CD8-positive, alpha-beta memory T cell (primary cell): ENCODE measurements at places on chromosomes 3 and 15.

DNA sequence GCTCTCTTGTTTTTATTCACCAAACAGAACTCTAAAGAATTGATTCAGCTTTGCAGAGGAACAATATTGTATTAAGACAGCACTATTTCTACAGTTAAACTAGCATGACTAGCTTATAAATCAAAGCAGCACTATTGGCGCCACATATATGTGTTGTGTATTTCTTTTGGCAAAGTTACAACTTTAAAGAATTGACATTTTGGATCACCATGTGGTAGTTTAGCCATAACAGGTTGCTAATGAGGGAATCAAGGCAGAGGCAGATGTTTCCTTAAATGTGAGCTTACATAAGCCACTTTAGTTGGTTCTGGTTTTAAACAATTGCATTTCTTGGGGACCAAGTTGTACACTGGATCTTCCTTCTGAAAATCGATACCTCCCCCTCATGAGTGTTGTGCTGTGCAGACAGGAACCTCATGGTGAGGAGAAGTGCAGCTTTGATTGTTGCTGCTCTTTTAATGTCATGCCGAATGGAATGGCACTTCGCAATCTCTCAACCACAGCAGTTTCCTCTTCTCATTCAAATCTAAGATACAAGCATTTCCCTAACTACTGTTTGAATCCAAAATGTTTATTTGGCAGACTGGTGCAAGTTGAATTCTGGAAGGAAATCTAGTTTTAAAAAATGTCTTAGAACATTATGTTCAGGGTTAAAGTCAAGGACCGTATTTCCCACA is 151.2 kb downstream of the MYRIP start:
- DNase-seq, result no peak

DNA sequence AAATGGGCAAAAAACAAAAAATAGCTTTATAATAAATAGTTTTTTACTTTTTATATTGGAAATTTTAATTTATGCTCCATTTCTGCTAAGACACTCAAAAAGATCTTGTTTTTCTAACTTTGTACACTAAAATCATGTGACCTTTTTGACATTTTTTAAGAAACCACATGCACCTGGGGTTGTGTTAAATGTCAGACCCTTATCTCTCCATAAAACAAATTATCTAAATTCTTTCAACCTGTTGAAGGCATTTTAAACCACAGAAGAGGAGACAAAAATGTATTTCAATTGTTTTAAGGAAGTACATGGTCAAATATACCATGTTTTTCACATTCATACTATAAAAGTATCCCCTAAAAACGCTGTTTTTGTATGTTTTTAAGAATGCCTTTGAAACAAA is 29.2 kb downstream of the IFT80 start:
- no peak for DNase-seq

GRCh38 chr3:44862226-44862637 is 520 bp downstream of the TMEM42 start:
- no peak for DNase-seq

DNA sequence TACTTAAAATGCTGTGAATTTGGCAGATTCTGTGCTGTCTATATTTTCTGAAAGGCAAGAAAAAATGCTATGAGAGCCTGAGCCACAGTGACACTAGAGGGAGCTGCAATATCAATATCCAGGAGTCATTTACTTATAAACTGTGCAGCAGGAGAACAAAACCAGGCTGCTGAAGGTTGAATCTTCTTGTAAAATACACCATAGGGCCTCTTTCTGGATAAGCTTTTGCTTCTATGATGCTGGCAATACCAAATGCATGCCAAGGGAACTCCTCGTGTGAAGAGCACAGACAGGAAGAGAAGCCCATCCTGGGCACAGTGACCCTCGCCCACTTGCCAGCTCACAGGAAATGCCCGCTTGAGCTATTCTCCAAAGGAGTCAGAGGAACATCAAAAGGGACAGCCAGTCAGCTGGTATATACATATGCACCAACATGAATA is 48.0 kb upstream of the TSPAN3 start:
- peak; percentile 17 for DNase-seq

GRCh38 chr3:10421996-10422395 is 83.4 kb downstream of the ATP2B2 start:
- DNase-seq, result no peak

- no peak for DNase-seq
Measured at GRCh38 chr3:64247991-64248646, 22.9 kb upstream of the PRICKLE2 start.

GRCh38 chr3:113536627-113537101 is 4.3 kb downstream of the SIDT1 start:
- DNase-seq, result no peak

- no peak for DNase-seq
Measured at GRCh38 chr3:59518283-59519055, 468.6 kb upstream of the CFAP20DC start.

DNA sequence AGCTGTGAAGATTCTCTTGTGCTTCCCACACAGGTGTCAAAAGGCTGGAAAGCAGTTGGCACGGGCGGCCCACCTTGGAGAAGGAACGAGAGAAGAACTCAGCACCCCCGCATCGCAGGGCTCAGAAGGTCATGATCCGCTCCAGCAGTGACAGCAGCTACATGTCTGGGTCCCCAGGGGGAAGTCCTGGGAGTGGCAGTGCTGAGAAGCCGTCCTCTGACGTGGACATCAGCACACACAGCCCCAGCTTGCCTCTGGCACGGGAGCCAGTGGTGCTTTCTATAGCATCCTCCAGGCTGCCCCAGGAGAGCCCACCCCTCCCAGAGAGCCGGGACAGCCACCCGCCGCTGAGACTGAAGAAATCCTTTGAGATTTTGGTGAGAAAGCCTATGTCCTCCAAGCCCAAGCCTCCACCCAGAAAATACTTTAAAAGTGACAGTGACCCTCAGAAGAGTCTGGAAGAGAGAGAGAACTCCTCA is 31.4 kb downstream of the STARD5 start:
- DNase-seq, result peak; percentile 39

DNA sequence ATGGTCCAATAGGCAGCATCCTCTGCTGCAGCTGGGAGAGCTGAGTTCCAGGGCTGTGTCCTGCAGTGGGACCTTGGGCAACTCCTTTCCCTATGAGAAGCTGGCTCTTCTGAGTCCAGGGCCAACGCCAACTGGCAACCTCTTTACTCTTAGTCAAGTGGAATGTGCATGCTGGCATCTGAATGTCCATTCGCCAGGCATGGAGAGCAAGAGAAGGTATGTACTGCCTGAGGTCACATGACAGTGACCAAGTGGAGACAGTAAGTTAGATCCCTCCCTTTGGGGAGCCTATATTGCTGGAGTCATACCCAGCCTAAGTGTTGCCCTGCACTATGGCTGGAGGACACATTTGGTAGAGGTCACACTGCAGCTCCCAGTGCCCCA is 12.1 kb downstream of the HEMK1 start:
- DNase-seq, result no peak

- no peak for DNase-seq
Measured at GRCh38 chr3:147736226-147736625, 327.1 kb downstream of the ZIC1 start.

DNA sequence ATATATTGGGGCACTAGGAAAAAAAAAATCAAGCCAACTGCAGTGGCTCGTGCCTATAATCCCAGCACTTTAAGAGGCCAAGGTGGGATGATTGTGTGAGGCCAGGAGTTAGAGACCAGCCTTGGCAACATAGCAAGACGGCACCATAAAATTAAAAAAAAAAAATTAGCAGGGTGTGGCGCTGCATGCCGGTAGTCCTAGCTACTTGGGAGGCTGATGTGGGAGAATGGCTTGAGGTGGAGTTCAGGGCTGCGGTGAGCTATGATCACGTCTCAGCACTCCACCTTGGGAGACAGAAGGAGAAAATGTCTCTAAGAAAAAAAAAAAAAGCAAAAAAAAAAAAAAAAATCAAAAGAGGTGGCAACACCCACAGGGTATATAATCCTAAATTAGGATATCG is 49.6 kb downstream of the INO80 start:
- no peak for DNase-seq

GRCh38 chr3:17605032-17605431 is 137.4 kb downstream of the TBC1D5 start:
- no peak for DNase-seq

- no peak for DNase-seq
Measured at GRCh38 chr3:30795176-30795575, 99.3 kb downstream of the GADL1 start.

DNA sequence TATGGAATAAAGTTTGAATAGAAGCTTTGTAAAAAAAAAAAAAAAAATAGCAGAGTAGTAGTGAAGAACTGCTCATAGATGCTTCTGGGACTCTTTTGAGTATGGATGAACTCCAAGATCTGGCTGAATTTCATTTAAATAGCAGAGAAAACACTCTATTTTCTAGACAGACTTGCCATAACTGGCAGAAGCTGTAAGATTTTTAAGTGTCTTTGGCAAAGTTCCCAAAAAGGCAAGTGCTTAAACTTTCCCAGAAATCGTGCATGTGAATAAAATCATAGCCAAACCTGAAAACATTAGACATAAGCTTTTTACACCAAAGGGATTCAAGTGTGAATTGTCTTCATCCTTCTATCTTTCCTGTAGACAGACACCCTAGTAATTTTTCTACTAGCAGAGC is 110.3 kb upstream of the MITF start:
- DNase-seq, result no peak

- no peak for DNase-seq
Measured at GRCh38 chr3:112260563-112260962, 33.5 kb downstream of the SLC9C1 start.

- no peak for DNase-seq
Measured at GRCh38 chr3:130323503-130323902, 22.0 kb upstream of the COL6A5 start.

DNA sequence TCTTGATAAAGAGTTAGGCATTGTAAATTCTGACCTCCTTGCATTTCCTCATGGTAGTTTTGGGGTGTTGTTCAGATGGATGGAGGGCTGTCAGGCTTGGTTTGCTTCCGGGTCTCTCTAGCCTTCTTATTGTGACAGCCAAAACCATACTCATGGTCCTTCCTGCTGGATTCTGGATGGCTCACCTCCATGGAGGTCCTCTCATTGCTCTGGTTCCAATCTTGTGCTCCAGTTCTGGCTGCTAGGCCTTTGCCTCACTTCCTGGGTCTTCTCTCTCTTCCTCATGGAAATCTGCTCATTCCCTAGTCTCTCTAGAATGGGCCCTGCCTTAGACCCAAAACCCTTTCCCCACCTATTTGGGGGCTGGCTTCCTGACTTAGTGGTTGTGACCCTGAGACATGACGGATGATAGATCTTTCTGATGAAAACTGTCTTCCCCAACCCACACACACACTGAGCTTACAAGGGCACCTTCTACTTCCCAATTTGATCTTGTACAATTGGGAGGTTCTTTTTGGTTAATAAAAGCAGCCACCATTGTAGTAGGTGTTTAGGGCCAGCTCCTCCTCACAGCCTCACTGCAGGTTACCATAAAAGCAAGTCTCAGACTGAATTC is 66.2 kb upstream of the XCR1 start:
- DNase-seq, result no peak
